GM23338 (cell line): ENCODE measurements at places on chromosomes 6 and 20.

- H3K4me3 ChIP-seq: no peak overlapping the region
- H3K36me3 ChIP-seq: no peaks in the 10 kb centered on the region
- peaks cover 10% of the 10 kb centered on the region for H3K4me1 ChIP-seq
These were observed 408.9 kb downstream of the CDKAL1 start for GRCh38 chr6:20943040-20943627.

GRCh38 chr6:92545861-92546260 is 873.5 kb downstream of the EPHA7 start:
- DNase-seq: no peak
- H3K27me3 ChIP-seq: no peaks in the 10 kb centered on the region
- H3K27ac ChIP-seq: no peak overlapping the region
- H3K4me1 ChIP-seq: no peaks in the 10 kb centered on the region
- H3K4me3 ChIP-seq: no peak overlapping the region

- no peaks in the 10 kb centered on the region for H3K4me1 ChIP-seq
- H3K4me3 ChIP-seq: no peak overlapping the region
- DNase-seq: no peak
- H3K36me3 ChIP-seq: no peaks in the 10 kb centered on the region
- H3K27ac ChIP-seq: no peak overlapping the region
- no peaks in the 10 kb centered on the region for H3K27me3 ChIP-seq
These were observed 162.4 kb downstream of the FRK start for GRCh38 chr6:115898246-115898645.

- H3K27ac ChIP-seq: no peak overlapping the region
- DNase-seq: no peak
- no peaks in the 10 kb centered on the region for H3K27me3 ChIP-seq
- no peak overlapping the region for H3K4me3 ChIP-seq
These were observed 18.3 kb upstream of the FAM162B start for GRCh38 chr6:116783852-116784251.
